ENCODE measurements at places on chromosomes 7 and 10.

DNA sequence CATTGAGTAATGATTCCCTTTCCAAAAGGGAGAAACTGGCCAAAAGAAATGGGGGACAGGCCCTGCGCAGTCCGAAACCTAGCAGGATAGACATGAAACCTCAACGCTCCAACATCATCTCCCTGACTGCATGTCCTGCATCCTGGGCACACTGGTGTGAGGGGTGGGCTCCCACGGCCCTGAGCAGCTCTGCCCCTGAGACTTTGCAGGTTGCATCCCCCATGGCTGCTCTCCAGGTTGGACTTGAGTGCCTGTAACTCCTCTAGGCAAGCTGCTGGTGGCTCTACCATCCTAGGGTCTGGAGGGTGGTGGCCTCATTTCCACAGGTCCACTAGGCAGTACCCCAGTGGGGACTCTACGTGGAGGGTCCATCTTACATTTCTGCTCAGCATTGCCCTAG, 16.3 kb upstream of the CRYGN start:
- no peak for DNase-seq

GRCh38 chr7:87451187-87451586, 24.3 kb downstream of the ABCB4 start:
- DNase-seq, result no peak

GRCh38 chr10:71520042-71520441, 123.3 kb downstream of the CDH23 start:
- no peak for DNase-seq

GRCh38 chr7:2173189-2173827, 59.4 kb downstream of the MAD1L1 start:
- no peak for DNase-seq

DNA sequence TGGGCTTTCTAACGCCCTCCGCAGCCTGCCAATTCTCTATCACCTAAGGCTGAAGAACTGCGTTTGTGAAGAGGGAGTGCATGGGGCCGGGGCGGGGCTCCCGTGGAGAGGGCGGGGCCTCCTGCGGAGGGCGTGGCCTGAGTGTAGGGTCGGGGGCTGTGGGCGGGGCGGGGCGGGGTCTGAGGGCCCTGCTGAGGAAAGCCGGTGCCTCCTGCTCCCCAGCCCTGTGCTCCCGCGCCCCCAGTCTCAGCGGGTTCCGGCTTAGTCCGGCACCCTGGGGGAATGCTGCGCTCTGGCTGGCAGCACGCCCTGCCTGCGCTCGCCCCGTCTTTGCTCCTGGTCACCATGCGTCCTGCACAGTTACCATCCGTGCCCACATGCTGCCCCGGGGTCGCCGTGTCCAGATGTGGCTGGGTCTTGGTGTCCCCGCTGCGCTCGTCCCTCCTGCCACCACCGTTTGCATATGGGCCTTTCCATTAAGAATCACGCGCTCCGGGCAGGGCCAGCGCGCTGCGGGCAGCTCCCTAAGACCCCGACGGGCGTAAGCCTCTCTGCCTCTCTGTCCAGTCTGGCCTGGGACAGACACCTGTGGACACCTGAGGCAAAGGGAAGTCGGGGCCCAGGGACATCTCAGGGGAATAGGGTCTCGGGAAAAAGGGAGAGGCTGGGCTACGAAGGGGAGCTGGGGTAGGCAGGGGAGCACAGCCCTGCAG, 144.0 kb upstream of the RET start:
- peak; percentile 58 for DNase-seq

- no peak for DNase-seq
These were observed 144.5 kb downstream of the PPP1R3A start for GRCh38 chr7:113774182-113774807.

DNA sequence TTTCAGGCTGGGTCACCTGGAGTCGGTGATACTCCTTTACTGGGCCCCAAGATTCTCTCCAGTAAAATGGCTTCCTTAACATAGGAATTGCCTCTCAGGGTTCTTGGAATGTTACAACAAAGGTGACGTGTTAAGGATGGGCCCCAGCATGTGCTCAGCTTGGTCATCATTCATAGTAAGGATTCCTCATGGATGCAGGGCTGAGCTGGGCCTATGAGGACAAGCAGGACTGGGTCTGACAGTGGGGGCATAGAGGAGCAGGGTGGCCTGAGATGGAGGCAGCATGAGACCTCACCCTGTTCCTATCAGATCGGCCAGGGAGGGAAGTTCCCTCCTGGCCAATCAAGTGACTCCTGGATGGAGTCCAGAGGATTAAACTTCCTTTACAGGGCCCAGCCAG, 12.8 kb upstream of the MBL2 start:
- no peak for DNase-seq

GRCh38 chr10:131001438-131001837, 310.1 kb downstream of the TCERG1L start:
- DNase-seq, result no peak

DNA sequence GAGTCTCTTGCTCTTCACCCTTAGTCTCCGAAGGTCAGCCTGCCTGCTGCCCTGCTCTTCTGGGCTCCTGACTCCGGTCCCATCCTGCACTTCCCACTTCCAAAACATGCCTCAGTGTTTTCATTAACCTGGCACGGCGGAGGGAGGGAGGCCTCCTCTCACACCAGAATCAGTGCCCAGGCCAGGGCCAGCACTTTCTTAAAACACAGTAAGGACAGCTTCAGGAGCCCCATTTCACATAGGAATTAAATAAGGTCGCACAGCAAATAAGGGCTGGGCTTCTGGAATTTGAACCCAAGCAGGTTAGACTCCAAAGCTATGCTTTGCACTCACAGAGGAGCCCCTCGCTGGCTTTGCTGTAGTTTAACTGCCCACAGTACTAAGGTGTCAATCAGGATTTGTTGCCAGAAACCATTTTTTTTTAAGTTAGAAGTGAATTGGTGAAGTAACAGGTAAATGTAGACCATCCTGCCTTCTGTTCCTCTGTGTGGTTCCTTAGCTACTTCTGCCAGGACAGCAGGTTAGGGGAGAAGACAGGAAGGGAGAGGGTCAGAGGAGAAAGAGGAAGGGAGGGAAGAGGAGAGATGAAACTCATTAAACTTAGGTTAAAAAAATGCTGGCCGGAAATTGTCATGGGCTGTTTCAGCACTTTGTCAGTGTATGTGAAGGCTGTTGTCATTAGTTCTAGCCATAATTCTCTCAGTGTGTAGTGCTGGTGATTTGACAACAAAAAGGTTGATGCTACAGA, 1.1 kb downstream of the RASSF4 start:
- DNase-seq, result no peak

DNA sequence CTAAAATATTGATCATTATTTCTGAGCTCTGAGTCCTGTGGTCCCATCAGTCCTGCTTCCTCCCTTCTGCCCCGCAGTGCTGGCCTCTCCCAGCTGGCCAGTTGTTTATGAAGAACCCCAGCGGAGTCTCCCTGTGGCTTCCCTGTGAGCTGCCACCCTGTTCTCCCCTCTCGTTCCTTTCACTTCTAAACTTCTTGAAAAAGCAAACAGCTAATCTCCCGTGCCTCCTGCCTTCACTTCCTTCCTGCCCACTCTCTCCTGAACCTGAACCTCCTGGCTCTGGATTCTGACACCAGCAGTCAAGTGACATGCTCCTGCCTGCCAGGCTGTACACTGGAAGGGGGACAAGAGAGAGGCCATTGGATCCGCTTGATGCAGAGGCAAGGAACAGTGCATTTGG, 63.7 kb upstream of the ZPBP start:
- no peak for DNase-seq

GRCh38 chr7:155233311-155234157, 64.1 kb upstream of the INSIG1 start:
- DNase-seq, result no peak

DNA sequence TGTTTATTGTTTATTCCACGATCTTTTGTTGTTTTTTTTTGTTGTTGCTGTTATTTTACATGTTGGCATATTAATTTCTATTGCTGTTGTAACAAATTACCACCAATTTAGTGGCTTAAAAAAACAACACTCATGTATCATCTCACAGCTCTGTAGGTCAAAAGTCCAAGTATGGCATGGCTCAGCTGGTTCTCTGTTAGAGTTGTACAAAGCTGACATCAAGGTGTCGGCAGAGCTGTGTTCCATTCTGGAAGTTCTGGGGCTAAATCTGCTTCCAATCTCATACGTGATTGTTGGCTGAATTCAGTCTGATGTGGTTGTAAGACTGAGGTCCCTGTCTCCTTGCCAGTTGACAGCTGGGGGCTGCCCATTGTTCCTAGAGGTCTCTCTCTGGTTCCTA, 60.2 kb upstream of the FAM133B start:
- no peak for DNase-seq

DNA sequence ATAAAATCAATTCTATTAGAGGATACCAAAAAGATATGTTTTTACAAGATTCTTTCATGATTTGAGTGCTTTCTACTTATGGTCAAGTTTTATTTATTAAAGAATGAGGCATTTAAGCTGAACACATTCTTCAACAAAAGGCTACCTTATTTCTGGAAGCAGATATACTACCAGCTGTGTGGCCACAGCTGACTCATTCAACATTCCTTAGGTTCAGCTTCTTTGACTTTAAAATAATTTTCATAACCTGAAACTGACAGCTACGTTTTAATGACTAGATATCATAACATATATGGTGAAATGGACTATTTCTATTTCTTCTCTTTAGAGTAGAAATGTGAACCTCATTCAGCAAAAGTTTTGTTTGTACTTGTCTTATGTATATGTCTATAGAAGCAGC, 414.2 kb upstream of the SEMA3C start:
- no peak for DNase-seq

GRCh38 chr10:110209454-110209925, 2.1 kb downstream of the MXI1 start:
- no peak for DNase-seq

DNA sequence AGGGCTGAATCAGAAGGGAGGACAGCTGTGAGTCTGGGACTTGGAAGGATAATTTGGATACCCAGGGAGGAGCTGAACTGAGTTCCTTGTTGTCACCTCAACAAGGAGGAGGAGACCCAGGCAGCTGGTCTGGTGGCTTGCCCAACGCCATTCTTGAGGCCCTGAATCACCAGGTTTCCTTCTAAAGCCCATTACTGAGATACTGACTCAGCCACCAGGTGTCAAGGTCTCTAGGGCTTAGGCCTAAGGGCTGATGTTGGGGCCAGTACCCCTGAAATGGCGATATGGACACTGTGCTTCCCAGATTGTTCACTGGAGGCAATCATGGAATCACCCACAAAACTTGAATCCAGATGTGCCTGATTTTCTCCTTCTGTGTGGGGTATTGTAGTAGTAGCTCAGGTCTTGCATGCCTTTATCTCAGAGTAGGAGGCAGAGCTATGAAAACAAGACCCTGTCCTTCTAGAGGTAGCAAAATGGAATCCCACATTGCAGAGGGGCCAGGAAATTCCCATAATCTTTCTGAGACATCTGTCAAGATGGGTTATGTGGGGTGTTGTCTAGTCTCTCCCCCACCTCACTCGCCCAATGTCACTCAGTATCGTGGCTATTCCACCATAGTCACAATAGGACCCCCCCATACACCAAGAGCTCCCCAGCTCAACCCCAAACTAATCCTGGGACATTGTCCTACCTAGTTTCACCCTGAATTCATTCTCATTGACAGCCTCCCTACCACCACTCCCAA, 1.8 kb upstream of the ATG9B start:
- no peak for DNase-seq

- no peak for DNase-seq
These were observed 160.9 kb upstream of the CSTF2T start for GRCh38 chr10:51860257-51860656.

- DNase-seq, result no peak
These were observed 230.7 kb upstream of the DKK1 start for GRCh38 chr10:52083422-52083821.

DNA sequence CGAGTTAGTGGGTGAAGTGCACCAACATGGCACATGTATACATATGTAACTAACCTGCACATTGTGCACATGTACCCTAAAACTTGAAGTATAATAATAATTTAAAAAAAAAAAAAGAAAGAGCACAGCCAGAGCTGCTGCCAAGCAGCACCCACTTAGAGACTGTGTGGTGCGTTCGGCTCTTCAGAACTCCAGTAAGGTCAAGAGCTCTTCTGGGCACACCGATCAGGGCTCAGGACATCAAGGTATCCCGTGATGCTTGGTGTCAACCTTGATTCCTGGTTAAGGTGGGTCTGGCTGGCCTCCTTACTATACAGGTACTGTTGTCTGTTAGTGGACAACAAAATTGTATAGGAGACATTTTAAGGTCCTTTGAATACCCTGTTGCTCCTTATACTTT, 385.7 kb upstream of the AKR1E2 start:
- no peak for DNase-seq

DNA sequence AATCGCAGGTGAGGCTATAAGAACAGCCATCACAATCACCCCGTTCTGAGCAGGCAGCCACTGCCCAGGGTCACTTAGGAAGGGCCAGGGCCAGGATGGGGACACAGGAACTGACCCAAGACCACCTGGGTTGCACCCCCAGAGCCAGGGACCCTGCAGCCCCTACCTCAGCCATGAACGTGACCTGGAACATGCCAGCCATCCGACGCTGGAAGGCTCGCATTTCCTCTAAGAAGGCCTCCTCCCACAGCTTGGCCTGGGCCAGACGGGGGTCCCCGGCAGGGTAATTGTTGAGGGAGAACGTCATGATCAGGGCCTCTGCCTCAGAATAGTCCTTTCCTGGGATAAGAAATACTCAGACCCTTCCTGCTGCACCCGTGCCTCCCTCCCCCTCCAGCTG, 5.0 kb downstream of the NPC1L1 start:
- no peak for DNase-seq

- no peak for DNase-seq
These were observed 3.4 kb downstream of the IFRD1 start for GRCh38 chr7:112453505-112454171.

- DNase-seq, result no peak
These were observed 31.2 kb downstream of the ARL3 start for GRCh38 chr10:102682981-102683380.

- no peak for DNase-seq
These were observed 19.9 kb upstream of the ZNF138 start for GRCh38 chr7:64774204-64774842.

- no peak for DNase-seq
These were observed 95.3 kb downstream of the CACNA2D1 start for GRCh38 chr7:82348251-82348650.

- no peak for DNase-seq
These were observed 52.3 kb upstream of the SEPHS1 start for GRCh38 chr10:13400196-13400965.

- DNase-seq, result no peak
These were observed 891.2 kb downstream of the PCDH15 start for GRCh38 chr10:53909791-53910190.

- DNase-seq, result no peak
These were observed 11.7 kb downstream of the STAM start for GRCh38 chr10:17655567-17656146.

DNA sequence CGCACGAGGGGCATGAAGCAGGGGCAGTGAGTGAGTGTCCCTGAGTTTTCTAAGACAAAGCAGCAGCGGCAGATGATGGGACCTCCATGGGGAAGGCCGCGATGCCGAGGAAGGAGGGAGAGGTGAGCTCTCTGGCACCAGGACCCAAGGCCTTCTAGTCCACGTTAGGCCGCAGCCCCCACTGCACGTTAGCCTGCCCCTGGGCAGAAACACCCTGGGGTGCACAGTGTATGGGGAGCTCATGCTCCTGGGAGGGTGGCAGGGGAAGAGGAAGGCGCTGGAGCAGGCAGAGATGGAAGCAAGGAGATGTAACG, 97.3 kb upstream of the IKZF1 start:
- no peak for DNase-seq

Data from activated T-cell treated with anti-CD3 and anti-CD28 coated beads for 24 hours (primary cell).